ENCODE measurements at places on chromosomes 3 and 15. TPM values are rescaled to one million over a fixed set of nuclear protein-coding genes. Genes with fewer than 3 reads are reported as not detected.

Gene ARIH1
- 16.7 TPM for total RNA-seq

Gene SUCNR1
- 0.12 TPM for total RNA-seq

DNA sequence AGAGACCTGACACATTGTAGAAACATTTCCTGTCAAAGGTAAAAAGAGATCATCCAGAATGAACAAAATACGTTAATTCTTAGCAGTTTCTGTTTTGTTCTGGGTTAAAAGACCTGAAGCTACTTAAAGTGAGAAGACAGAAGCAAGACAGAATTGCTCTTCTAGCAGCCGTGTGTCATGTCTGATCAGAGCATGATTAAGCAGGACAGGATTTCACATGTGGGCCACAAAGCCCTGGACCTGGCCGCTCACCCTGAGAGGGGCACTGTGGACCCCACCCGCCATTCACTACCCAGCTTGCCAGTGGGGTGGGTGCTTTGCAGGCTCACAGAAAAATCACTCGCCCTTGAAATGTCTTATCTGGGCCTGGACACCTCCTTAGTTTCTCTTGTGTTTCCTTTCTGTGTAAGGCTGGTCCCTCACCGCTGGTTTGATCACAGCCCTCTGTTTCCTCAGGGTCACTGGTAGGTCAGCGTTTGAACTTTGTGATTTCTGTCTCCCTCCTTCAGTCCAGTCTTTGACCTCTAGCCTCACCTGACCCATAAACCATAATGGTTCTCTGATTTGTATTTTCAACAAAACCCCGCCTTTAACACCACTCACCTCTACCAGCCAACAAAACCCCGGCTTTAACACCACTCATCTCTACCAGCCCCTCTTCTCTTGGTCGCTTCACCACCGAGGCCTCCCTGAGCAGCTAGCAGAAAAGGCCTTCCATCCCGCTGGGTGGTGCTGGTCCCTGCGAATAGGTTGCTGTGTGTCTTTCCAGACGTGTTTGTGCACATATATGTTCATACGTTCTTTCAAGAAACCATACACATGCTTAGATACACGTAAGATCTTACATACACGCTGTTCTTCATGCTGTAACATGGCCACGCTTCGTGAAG is 185.0 kb downstream of the OR4M2 start:
- no peak for DNase-seq

GRCh38 chr3:55607844-55608243 is 120.7 kb upstream of the WNT5A start:
- DNase-seq = peak; percentile 55

DNA sequence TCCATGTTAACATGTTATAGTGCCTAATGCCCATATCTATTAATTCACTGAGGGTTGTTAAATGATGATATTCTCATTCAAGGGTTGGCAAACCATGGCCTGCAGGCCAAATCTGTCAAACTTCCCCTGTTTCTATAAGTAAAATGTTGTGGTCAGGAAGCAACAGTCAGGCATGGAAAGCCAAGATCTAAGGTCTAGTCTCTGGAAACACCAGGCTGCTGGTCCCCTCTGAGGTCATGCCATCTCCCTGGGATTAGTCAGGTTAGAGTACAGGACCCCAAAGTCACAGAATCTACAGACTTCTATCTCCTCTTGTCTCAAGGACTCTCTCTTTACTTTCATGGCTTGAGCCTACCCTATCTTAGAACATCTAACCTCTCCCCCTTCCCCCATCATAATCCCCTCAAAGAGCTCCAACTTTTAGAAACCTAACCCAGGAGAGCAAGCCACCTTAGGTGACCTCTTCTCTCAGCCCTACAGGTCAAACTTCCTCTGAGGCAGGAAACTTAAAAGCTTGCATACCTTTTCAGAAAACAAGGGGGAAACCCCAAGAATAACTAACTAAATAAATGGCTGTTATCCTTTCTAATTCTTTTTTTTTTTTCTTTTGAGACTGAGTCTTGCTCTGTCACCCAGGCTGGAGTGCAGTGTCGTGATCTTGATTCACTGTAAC is 15.3 kb upstream of the HERC1 start:
- no peak for DNase-seq

- DNase-seq = peak; percentile 42
Measured at GRCh38 chr3:125374501-125374995, 577 bp downstream of the ZNF148 start.

DNA sequence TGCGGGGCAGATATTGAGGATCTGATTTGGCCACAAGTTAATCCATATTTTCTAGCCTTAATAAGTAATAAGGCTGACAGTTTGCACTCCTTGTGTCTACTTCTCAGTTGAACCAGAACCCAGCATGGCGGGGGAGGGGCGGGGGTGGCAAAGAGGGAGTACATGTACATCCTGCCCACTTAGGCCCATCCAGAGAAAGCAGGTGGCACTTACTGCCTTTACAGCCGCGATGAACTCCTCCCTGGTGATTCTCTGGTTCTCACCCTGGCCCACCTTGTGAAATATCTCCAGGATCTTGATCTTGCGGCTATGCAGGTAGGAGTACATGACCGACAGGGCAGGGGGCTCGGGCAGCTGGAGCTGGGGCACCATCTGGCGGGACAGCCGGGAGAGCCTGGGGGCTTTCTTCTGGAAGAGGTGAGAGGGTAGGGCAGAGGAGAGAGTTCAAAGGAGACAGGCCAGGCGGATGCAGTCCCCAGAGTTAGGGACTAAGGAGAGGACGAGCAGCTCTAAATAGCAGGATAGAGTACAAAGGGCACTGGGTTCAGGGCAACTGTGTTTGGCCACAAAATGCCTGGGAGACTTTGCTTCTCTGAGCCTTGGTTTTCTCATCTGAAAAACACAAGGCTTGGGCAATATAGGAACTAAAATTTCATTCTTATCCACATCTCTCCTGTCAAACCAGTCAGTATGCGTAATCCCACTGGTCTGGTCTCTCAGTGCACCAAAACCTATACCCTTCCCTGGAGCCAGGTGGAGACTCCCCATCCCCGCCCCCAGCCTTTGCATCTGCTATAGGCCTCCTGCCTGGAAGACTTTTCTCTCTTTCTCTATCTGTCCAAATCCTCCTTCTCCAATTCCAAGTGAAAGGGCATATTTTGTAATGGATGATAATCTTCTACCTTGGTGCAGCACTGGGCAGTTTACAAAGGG is 10.1 kb downstream of the EFCAB12 start:
- DNase-seq = no peak

DNA sequence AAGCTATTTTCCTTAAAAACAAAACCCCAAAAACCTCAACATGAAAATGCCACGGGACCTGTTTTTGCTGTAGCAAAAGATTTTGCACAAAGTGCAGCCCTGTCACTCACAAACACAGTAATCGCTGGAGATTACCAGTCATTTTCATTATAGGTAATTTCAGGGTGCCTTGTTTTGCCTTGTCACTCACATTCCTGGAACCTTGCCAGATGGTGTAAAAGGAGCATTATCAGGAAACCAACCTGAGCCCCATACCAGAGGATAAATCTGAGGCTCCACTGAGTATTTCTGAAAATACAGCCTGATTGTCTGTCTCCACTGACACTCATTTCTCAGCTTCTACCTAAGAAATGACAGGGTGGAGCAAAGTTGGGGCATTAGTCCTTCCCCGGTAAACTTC is 791.3 kb upstream of the LMCD1 start:
- DNase-seq = no peak

DNA sequence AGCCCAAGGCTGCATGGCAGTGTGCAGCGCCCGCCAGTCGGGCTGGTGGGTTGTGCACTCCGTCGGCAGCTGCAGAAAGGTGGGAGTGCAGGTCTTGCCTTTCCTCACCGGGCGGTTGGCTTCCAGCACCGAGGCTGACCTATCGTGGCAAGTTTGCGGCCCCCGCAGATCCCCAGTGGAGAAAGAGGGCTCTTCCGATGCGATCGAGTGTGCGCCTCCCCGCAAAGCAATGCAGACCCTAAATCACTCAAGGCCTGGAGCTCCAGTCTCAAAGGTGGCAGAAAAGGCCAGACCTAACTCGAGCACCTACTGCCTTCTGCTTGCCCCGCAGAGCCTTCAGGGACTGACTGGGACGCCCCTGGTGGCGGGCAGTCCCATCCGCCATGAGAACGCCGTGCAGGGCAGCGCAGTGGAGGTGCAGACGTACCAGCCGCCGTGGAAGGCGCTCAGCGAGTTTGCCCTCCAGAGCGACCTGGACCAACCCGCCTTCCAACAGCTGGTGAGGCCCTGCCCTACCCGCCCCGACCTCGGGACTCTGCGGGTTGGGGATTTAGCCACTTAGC is 4.3 kb downstream of the ISL2 start:
- no peak for DNase-seq

DNA sequence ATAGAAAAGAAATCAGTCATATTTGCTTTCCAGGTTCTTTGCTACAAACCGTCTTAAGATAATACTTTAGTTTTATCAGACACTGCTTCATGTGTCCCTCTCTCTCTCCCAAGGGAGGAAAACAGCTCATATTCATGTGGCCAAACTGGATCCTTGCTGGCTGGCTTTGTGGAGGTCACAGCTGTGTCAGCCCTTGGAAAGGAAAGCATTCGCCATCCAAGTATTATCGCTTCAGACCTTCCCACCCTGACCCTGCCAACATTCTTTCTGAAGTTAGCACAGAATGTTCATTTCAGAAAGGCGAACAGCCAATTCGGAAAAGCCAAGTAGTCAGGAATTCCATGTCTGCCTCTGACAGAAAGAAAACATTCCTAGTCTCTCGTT is 213.6 kb downstream of the FEZF2 start:
- DNase-seq = peak; percentile 83

Measured in RPMI7951 (cell line).